Breast epithelium (tissue), 4 donors: ENCODE measurements at places on chromosomes 1 and 21. TPM values are rescaled to one million over a fixed set of nuclear protein-coding genes. Genes with fewer than 3 reads are reported as not detected.

PCAT6 gene
- 1.8 TPM for total RNA-seq

C1QC gene
- total RNA-seq = 385 TPM

DNA sequence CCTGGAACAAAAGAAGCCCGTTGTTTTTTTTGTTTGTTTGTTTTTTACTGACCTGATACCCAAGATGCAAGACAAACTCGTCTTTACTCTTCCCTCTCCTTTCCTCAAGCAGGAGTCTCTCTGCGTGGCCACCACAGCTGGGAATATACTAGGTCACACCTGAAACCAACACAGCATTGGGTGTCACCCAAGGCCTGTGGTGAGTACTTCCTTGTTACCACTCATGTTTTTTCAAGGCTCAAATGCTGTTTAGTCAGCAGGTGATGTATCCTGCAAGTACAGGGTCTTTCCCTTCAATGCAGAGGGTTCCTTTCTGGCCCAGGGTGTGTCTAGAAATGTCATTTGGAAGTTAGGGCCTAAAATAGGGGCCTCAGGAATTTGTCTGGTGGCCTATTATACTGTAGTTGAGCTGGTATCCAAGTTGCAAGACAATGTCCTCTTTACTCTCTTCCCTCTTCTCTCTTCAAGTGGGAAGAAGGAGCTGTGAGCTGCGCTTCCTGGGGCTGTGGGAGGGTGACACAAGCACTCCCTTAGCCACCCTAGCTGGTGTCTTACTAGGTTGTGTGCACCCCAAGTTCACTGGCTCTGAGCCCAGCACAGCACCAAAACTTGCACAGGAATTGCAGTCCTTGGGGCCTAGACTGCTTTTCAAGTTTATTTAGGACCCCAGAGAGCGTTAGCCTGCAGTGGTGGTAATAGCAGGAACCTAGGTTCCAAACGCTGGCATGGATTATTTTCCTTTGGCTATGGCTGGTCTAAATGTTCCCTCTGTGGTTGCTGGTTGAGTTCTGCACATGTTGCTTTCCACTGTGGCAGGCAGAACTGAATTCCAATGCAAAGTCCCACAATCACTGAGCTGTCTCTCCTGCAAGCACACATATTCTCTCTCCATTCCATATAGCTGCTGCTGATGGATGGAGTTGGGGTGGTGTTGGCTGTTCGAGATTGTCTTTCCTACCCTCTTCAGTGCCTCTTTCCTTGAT, 91.4 kb upstream of the LYPLAL1 start:
- no peak for DNase-seq

GRCh38 chr1:232893481-232894313, 56.7 kb upstream of the NTPCR start:
- no peak for DNase-seq

GRCh38 chr21:44790368-44790767, 11.3 kb downstream of the UBE2G2 start:
- DNase-seq = no peak

CCDC17 gene
- total RNA-seq = 5.7 TPM

ANGPTL3 gene
- total RNA-seq = not detected

- DNase-seq = no peak
Observed at GRCh38 chr1:195960580-195960979, 647.7 kb downstream of the KCNT2 start.

PTGS2 gene
- 1.3 TPM for total RNA-seq

DNA sequence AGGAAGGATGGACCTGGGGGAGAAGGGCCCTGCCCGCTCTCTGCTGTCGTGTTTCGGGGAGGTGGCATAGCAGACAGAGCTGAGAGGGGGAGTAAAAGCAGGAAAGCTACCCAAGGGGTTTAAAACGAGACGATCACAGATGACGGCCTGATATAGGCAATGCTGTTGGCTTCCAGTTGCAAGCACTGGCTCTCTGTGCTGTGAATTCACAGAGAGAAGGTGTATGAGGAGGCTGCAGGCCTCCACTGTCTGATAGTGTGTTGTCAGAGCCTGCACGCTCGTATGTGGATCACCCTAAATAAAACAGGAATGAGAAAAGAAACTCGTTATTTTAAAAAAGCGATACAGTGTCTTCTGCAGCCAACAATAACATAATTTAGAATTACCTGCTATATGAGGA, 57.4 kb downstream of the LGR6 start:
- no peak for DNase-seq

C1orf21 gene
- 54.7 TPM for total RNA-seq

DNA sequence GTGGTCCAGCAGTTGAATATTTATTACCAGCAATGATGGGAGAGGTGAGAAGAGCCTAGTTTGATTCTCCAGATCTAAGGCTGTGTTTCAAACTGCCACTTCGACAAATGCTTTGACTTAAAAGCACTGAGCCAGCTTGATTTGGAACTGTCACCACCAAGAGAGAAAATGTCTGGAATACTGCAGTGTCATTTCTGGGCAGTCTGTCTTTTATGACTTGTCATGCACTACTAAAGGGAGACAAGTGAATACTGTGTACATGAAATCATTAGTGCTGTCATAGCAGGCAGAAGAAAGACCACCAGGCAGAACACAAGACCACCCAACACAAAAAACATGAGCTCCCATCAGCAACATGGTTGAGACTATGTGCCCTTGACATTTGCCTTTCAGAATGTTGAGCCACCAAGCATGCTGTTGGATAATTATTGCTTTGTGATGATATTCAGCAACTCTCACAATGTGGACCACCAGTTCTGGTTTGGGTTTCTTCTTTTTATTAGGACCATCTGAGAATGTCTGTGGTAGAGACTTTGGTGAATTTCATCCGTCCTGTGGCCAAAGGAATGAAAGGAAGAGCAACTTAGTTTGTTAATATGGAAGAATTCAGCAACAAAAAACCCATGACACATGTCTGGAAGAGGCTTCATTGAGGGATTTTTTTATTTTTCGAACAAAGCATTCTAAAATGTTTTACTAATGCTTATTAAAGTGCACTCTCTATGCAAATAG, 125.8 kb downstream of the NTMT2 start:
- DNase-seq = no peak

DNA sequence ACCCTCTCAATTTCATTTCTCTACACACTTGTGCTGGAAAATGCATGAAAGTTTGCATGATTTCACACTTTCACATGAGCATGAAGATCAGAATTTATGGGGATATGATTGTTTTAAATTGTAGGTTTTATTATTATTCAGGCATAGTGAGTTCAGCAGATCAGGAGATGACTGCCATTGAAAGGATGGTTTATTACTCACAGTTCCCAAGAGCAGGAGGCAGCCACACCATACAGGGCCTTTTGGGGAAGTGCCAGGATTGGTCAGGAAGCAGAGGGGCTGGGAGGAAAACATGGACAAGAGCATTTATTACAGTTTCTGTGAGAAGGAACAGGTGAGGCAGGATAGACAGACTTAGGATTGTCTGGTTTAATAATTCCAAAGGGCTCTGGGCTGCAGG, 114.6 kb upstream of the KCNJ15 start:
- no peak for DNase-seq

PATJ gene
- 129 TPM for total RNA-seq

DNA sequence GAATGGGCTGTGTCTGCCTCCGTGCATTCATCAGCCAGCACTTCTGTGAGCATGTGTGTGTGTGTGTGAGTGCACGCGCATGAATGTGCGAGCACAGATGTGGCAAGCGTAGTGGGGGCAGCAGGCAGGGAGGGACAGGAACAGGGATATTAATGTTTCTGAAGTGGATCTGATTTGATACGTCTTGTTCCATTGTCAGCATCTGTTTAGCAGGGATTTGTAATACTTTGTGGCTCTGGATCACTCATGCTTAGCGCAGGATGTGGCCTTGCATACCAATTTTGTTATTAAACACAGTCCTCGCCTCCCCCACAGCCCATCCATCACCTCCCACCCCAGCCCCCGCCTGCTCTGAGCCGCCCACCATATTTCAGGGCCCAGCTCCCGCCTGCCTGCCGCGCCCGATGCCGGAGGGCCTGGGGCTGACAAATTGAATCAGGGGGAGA, 52.4 kb downstream of the TMEM53 start:
- no peak for DNase-seq

DNA sequence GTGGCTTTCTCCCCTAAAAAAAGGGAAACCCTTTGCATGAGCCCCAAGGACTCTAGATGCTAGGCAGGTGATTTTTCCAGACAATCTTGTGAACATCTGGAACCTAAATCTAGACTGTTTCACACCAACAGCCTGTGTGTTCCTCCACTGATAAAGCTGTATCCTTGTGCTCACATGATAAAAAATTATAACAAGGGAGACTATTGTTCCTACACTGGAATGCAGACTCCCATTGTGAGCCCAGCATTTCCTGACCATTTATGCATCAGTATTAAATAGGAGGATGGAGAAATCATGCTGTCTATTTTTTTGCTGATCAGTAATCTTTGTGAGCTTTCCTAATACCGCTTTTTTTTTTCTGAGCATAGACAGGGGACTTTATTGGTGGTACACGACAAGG, 52.5 kb downstream of the ZNF697 start:
- no peak for DNase-seq

- DNase-seq = no peak
Observed at GRCh38 chr1:66207484-66207883, 326.5 kb upstream of the SGIP1 start.

GRCh38 chr1:218671573-218671972, 326.4 kb downstream of the TGFB2 start:
- no peak for DNase-seq

HMGCS2 gene
- 142 TPM for total RNA-seq

- DNase-seq = no peak
Observed at GRCh38 chr1:16080422-16081150, 7.1 kb upstream of the FAM131C start.

TGFBR3 gene
- 287 TPM for total RNA-seq
